ENCODE measurements at places on chromosomes 13 and 19. TPM values are rescaled to one million over a fixed set of nuclear protein-coding genes. Genes with fewer than 3 reads are reported as not detected.
A peak's percentile ranks its signal among the peaks of the same experiment; 100 is the strongest.

The OR10H1 gene
- not detected for total RNA-seq

The MCF2L gene
- total RNA-seq, result 22.9 TPM

The RNF225 gene
- total RNA-seq, result 1.2 TPM

The KASH5 gene
- total RNA-seq, result 0.19 TPM

The ATP12A gene
- total RNA-seq, result 0.84 TPM

The EPS8L1 gene
- total RNA-seq, result 37.0 TPM

The AXL gene
- 51.0 TPM for total RNA-seq

The WDR87 gene
- total RNA-seq, result not detected

The YIPF2 gene
- 48.3 TPM for total RNA-seq

The ELAVL1 gene
- 163 TPM for total RNA-seq

The KLK4 gene
- not detected for total RNA-seq

The GRIK5 gene
- 42.9 TPM for total RNA-seq

The VSTM1 gene
- 0.65 TPM for total RNA-seq

The DIAPH3 gene
- 30.8 TPM for total RNA-seq

The MZF1 gene
- 15.5 TPM for total RNA-seq

DNA sequence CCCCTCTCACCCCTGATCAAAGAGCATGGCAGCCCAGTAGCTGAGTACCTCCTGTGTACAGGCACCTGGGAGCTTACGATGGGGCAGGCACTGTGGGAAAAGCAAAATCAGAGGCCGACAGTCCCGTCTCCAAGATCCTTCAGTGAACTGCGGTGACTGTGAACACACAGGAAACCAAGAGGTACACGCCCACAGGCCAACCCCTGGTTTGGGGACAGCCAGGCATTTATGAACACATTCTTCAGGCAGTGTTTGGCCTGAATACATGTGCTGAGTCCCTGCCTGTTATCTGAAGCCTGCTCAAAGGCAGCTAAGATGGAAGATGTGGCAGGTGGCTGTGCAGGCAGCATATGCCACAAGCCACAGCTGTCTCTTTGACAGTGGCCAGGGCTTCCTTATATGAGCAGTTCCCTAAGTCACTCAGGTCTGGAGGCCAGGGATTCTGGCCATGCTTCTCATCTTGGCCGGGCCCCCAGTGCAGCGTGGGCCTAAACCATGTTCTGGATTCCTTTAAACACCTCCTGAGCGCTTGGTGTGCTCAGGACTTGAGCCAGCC, 123.6 kb downstream of the UQCRFS1 start:
- no peak for DNase-seq

DNA sequence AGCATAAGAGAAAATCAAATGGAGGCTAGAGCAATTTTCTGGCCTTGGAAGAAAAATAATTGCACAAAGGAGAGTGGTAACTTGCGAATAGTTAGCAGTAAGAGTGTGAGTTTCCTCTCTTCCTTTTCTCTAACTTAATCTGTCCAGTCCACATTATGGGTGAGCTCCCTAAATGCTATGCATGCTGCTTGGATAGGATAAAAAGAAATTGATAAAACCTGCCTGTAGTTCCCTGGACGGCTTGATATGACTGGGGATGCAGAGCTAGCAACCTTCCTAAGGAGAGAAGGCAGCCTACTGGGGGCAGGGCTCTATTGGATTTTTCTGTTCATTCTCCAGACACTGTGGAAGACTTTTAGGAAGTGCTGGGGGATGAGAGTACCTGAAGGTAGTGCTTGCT, 311.3 kb downstream of the LMO7 start:
- DNase-seq, result no peak

DNA sequence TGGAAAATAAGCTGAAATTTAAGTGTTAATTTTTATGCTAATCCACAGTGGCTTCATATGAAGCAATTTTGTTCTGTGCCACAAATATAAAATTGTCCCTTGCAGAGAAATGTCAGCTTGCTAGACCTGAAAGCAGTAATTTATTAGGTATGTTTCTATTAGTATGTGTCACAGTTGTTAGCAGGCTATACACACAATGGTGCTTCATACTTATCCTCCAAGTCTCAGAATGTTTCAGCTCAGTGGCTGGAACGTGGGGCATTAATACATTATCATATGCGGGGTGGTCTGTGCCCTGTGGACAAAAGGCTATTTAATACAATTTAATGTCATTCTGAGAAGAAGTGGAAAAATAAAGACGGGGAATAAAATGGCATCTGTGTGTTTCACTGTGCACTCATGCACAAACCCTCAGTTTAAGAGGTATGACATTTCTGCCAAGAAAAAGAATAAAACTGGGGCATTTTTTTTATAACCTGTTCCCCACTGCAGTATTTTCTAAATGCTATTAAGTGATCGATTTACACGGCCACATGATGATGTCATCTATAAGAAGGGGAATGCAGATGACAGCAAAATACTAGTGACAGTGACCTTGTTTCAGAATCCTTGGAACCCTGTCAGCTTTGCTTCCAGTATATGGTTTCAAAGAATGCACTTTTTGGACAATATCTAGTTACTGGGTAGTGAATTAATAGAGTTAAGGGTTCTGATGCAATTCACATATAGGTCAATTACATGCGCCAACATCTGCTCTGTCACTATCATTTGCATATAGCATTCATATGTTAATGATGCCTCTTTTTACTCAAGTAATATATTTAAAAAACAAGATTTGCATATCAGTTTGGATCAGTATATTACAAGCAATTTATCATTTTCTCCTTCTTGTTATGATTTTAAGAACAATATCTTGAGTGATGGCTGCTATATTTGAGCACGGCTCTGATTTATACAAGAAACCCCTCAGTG, 21.2 kb upstream of the ZNF536 start:
- no peak for DNase-seq

- no peak for DNase-seq
Measured at GRCh38 chr19:18416778-18417249, 2.4 kb upstream of the SSBP4 start.

GRCh38 chr13:89380101-89380500, 1708.9 kb downstream of the SLITRK5 start:
- no peak for DNase-seq

DNA sequence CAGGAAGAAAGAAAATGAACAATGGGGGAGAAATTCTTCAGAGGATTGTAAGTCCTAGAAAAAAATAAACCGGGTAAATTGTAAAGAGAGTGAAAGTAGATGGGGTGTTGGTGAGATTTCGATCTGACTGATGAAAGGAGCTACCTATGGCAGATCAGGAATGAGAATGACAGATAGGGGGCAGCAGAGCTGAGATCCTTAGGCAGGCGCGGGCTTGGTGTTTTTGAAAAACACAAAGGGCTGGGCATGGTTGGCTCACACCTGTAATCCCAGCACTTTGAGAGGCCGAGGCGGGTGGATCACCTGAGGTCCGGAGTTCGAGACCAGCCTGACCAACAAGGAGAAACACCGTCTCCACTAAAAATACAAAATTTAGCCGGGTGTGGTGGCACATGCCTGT, 1468.6 kb upstream of the SLC10A2 start:
- DNase-seq, result no peak

DNA sequence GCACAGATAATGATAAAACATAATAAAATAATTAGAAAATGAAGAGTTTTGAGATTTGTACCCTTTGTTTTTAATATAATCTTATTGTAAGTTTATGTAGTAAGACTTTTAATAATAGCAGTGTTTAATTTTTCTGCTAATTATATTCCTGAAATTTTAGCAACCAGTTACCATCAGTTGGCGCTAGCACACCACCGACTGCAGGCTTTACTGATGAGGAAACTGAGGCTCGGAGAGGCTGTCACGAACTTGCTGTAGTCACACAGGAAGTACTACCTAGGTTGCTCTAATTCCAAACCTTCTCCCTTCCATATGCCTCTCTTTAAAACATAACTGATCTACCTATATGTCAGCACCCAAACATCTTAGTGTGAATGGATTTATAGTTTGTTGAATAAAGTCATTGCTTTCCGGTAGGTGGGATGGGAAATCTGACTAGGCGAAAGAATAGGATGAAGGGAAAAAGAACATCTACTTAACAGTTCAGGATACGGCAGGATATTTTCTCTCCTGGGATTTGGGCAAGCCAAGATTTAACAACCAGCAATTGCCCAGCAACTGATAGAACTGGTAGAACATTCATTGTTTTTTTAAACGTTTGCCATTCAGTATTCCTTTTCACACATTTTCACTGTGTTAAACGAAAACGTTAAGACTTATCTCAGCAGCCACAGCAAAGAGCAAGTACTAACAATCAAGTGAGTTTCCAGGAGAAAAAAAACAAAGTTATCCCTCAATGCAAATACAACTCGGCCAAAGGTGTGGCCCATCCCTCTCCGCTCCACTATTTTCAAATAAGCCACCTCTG, 822 bp upstream of the RFXAP start:
- DNase-seq, result no peak

DNA sequence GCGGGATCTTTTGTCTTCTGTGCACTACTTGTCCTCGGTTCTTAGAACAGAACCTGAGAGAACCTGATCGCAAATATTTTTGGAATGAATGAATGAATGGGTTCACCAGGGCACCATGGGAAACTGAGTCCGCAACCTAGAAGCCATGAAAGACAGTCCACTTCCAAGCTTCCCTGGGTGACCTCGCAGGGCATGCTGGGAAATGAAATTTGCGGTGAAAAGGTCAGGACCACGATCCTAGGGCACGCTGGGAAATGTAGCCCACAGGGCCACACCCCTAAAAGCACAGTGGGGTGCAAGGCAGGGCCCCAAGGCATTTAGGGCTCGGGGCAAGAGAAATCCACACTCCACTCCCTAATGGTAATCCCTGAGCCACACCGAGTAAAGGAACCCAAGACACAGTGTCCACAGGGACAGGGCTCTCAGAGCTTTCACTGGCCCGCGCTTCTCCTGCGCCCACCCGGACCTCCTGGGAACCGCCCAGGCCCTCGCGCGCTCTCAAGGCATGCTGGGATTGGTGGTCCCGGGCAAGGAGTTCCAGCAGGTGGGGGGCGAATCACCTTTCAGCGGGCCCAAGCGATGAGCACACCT, 1.1 kb upstream of the PPP1R12C start:
- peak; percentile 94 for DNase-seq

GRCh38 chr19:38228005-38228377, 4.0 kb upstream of the DPF1 start:
- DNase-seq, result peak; percentile 72

GRCh38 chr13:51697181-51697580, 106.8 kb downstream of the DHRS12 start:
- DNase-seq, result no peak

DNA sequence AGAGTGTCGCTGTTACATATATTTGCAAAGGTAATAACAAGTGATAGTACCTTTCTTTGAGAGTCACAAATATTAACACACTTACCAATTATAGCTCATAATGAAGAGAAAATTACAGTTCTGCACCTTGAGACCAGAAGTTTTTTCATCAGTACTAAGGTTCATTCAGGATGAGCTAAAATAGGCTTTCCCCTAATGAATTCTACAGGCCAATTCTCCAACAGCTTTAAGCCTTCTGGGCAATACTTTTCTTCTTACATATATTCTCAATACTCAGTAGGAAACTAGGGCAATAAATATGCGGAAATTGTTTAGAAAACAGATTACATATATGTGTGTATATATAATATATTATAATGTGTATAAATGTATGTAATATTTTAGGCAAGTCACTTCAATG, 2672.8 kb upstream of the PCDH20 start:
- DNase-seq, result no peak

- no peak for DNase-seq
Measured at GRCh38 chr19:32615569-32615968, 34.6 kb downstream of the PDCD5 start.

DNA sequence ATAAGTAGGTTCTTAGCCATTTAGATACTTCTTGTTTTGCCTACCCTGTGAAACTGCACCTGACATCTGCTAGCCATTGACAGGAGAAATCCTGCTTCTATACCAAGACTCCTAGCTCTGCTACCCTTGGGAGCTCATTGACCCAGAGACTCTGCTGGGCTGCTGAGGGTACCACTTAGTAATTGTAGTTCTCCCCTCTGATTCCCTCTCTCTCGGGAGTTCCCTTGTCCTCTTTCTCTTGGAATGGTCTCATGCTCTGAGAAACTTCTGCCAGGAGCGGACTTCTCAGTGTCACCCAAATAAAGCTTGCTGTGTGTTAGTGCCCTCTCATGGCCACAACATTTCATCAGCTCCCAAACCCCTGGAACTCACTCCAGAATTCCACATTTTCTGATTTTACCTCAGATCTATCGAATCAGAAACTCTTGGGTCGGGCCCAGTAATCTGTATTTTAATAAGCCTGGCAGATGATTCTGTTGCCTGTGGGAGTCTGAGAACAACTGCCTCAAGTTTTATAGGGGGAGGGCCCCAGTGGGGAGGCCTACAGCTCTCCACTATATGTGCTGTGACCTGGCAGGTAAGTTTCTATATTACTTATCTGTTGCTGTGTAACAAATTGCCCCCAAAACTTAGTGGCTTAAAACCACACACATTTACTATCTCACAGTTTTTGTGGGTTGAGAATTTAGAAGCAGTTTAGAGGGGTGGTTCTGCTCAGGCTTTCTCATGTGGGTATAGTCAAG, 221.1 kb downstream of the TDRD3 start:
- DNase-seq, result peak; percentile 31

- DNase-seq, result no peak
Measured at GRCh38 chr13:27321468-27322431, 51.1 kb downstream of the RASL11A start.

DNA sequence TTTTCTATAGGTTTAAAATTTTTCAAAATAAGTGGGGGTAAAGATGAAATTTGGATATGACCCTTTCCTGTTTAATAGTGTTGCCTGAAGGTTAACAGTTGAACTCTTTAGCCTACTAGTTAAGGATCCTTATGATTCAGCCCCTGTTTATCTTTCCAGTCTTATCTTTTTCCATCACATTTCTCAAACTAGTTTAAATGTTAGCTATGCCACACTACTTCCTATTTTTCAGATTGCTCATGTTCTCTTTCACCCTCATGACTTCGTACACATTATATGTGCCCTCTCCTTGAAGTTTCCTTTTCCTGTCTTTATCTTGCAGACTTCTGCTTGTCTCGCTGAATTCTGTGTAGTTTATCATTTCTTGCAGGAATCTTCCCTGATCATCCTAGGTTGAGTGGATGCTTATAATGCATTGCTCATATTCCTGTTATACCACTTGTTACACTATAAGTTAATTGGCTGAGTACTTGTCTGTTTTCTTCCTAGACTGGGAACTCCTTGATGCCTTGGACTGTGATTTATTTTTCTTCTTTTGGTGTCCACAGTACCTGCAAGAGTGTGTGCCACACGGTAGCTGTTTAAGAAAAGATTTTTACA, 86.7 kb downstream of the FNDC3A start:
- DNase-seq, result no peak

- no peak for DNase-seq
Measured at GRCh38 chr19:45079063-45079910, at the start of gene GEMIN7. GEMIN7 (plus strand) TSS chr19:45079260; CDS start chr19:45090115, 10,855 bp downstream.

DNA sequence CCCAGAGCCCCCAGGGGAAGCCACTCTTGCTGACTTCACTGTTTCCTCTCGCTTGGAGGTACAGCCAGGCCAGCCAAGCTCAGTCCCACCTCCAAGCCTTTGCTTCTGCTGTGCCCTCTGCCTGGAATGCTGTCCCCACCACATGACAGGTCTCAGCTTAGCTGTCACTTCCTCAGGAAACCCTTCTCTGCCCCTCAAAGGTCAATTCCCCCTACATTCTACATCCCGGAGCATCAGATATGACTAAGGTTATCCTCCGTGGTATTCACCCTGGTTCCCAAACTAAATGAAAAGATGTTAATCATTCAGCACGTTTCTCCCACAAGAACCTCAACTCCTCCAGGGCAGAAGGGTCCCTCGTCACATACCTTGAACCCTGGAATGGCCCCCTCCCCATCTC, 53.5 kb downstream of the PTPRS start:
- no peak for DNase-seq

GRCh38 chr19:17075864-17076542, 426 bp downstream of the MYO9B start:
- DNase-seq, result no peak

GRCh38 chr19:27674701-27675100, 1538.2 kb downstream of the UQCRFS1 start:
- DNase-seq, result no peak

- DNase-seq, result no peak
Measured at GRCh38 chr13:78176880-78177279, 258.2 kb upstream of the EDNRB start.

Data from H1 (cell line).